CD4-positive, alpha-beta T cell treated with Interleukin-4 for 1 hour (primary cell): ENCODE measurements at places on chromosomes 11 and 22.

DNA sequence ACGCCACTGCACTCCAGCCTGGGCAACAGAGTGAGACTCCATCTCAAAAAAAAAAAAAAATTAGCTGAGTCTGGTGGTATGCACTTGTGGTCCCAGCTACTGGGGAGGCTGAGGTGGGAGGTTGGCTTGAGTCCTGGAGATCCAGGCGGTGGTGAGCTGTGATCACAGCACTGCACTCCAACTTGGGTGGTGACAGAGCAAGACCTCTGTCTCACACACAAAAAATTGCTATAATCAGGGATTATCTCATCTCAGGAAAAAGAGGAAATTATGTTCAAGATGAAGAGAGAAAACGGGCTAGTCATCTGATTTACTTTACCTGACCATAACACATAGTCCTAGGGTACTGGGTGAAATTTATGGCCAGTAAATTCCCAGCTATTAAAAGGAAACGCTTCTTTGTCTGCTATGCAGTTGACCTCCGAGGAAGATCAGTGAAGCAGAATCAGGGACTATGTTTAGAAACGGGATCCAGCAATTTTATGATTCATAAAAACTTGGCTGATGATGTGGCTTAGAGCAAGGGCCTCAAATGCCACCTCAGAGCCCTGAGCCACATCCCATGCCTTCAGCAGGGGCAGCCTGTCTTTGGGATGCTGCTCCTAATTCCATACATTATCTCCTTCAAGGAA, 386.2 kb downstream of the NTM start:
- no peak for DNase-seq

- DNase-seq, result no peak
Observed at GRCh38 chr11:61108847-61109585, 6.7 kb downstream of the CD5 start.

DNA sequence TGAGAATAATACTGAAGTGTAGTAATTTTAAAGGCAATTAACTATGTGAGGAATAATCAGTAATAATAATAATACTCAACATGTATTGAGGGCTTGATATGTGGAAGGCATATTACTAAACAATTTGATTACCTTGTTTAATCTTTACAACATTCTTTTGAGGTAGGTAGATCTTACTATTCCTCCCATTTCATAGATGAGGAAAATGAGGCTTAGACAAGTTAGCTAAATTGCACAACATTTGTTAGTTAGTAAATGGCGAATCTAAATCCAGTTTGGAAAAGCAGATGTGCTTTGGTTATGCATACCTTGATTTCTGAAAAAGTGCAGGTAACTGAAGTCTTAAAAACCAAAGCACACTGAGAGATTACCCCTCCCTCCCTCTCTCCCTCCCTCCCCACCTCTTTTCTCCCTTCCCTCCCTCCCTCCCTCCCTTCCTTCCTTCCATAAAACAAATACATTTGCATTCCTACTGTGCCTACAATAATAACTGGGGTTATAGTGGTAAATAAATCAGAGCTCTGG, 93.1 kb upstream of the MTMR2 start:
- no peak for DNase-seq

- DNase-seq, result no peak
Observed at GRCh38 chr22:49499433-49500075, 328.1 kb downstream of the BRD1 start.

- DNase-seq, result no peak
Observed at GRCh38 chr11:116333001-116333535, 439.7 kb downstream of the BUD13 start.

- peak; percentile 36 for DNase-seq
Observed at GRCh38 chr11:58640386-58641023, 18.0 kb downstream of the CNTF start.

DNA sequence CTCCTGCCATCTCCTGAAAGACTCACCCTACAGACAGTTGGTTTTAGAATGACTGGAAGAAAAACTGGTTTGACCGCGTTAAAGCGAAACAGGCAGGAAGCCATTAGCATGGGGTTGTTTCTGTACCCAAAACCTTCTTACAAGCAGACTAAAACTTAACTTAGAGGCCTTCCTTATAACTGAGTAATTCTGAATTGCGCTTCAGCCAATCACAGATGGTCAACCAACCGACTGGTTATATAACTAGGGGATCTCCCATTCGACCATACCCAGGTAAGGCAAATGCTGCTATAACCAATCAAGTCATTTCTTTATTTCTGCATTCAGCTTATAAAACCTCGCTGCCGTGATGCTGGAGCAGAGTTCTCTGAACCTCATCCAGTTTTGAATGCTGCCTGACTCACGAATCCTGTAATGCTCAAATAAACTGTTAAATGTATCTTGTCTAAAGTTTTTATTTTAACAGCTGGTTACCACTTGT, 87.8 kb upstream of the DRD2 start:
- no peak for DNase-seq

- DNase-seq, result no peak
Observed at GRCh38 chr11:32381179-32381578, 54.2 kb downstream of the WT1 start.

DNA sequence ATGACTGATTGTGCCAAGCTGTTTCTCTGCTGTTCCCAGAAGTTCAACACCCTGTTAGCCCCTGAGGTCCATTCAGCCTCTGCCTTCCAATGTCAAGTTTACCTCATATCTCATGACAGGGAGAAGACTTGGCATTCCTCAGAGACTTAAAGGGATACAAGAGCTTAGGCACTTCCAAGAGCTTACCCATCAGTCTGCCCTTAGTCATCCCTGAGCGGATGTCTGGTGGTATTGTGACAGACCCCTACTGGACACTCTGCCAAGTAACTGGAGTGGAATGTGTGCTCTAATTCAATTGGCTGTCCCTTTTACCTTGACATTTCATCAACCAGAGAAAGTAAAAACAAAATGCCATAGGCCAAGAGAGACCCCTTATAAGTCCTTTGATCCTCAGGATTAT, 151.5 kb downstream of the AASDHPPT start:
- DNase-seq, result no peak
